ENCODE measurements at places on chromosomes 12 and 14. TPM values are rescaled to one million over a fixed set of nuclear protein-coding genes. Genes with fewer than 3 reads are reported as not detected.

Gene ADAMTS20
- not detected for total RNA-seq

Gene STAC3
- total RNA-seq: 1.2 TPM

Gene PTPRQ
- 0.13 TPM for total RNA-seq

Gene MRPL51
- 280 TPM for total RNA-seq

Gene WIF1
- not detected for total RNA-seq

- no peak for DNase-seq
These were observed 174.0 kb upstream of the DIO2 start for GRCh38 chr14:80385336-80385735.

- DNase-seq: no peak
These were observed 13.7 kb upstream of the ITGA5 start for GRCh38 chr12:54432815-54433164.

- no peak for DNase-seq
These were observed 1.5 kb upstream of the GALNT6 start for GRCh38 chr12:51392556-51393237.

DNA sequence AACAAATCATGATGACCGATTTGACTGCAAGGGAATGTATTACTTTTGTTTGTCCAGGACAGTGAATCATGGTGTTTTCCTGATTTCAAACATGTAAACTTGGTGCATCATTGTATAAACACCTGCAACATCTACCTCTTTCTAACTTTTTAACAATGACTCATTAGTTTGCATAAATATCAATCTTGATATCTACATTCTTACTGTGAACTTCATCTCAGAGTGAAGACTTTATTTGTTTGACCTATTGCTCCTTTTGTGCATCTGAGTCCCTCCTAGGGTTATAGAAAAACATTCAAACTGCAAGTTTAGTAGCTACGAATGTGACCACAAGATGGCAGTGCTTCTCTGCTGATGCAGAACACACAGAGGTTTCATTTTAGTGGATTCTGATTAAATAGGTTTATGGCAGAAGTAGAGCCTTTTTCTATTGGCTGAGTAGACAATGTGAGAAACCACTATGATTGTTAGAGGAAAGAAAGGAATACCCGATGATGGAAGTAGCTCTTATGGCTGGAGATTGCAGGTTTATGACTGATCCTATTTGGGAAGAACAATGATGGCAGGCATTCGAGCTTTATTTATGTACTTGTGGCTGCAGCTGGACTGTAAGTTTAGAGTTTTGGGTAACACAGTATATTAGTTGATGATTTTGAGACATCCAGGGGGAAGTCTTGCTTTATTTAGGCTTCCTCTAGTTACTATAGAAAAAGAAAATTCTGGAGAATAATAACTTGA is 244.2 kb upstream of the OR4E1 start:
- DNase-seq: no peak

GRCh38 chr12:130835436-130835835 is 3.6 kb downstream of the STX2 start:
- DNase-seq: no peak

DNA sequence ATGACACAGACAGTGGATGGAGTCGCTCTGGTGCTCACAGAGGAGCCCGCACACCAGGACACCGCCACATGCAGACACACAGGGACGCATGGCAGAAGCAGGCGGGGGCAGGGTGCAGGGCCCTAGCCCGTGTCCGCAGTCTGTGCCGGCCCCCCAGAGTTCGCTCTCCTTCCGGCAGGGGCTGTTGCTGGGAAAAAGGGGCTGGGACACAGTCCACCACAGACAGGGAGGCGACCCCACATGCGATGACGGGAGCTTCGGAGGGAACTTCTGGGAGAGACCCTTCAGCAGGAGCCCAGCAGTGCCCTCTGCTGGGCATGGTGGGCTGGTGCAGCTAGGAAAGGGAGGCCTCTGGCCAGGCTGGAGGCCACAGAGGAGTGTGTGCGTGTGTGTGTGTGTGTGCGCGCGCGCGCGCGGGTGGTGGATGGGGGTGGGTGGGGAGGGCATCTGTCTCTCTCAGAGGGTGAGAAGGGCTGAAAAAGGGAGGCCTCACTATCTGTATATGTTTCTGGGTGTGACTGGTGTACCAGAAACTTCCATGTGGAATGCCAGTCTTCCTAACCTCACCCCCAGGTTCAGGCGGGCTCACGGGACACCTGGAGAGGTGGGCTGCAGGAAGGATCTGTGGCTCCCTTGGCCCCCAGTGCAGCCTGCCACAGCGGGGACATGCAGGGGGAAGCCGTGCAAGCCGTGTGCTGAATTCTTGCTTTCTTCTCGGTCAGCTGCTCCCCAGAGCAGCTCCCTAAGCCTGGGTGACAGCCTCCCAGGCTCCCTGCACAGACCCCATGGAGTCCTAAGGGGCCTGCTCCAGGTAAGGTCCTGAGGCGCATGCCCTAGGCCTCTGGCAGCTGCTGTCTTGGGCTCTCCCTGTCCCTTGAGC is 60.7 kb downstream of the PLEKHG3 start:
- DNase-seq: peak; percentile 84

- DNase-seq: peak; percentile 93
These were observed 62.3 kb downstream of the FOS start for GRCh38 chr14:75340921-75341320.

- DNase-seq: no peak
These were observed 474 bp upstream of the CIT start for GRCh38 chr12:119877639-119877948.

GRCh38 chr12:118436002-118436730 is 59.8 kb downstream of the SUDS3 start:
- DNase-seq: no peak

- no peak for DNase-seq
These were observed 22.4 kb downstream of the ATF7 start for GRCh38 chr12:53603804-53604203.

DNA sequence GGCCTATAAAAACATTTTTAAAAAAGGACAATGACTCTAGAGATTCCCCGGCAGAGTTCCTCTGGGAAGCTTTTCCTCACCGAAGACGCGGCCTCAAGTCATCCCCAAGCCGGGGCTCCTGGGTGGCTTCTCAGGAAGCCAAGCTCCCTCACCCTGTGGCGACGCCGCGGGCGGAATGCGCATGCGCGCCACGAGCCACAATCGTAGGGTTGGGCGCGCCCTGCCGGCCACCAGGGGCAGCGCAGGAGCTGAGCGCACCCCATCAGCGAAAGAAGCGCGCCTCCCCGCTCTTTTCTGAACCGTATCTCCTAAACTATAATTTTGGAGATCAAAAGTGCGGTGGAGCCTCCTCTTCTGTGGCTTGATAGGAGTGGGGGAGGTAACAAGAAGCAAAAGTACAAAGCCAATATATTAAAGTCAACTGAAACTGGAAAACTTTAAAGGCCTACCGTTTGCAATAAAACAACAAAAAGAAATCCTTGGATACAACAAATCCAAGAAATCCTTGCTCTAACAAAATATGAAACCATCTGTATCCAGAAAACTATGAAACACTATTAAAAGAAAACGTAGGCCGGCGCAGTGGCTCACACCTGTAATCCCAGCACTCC is 17.4 kb upstream of the CHFR start:
- peak; percentile 92 for DNase-seq

GRCh38 chr12:111699-112493 is 45.3 kb downstream of the IQSEC3 start:
- no peak for DNase-seq

GRCh38 chr14:83085136-83085535 is 1551.5 kb upstream of the SEL1L start:
- no peak for DNase-seq

GRCh38 chr14:36773136-36773540 is 111.5 kb downstream of the PAX9 start:
- DNase-seq: no peak

GRCh38 chr12:107525719-107526554 is 159.7 kb upstream of the PWP1 start:
- no peak for DNase-seq

GRCh38 chr12:62693376-62694050 is 226.9 kb downstream of the MON2 start:
- no peak for DNase-seq

DNA sequence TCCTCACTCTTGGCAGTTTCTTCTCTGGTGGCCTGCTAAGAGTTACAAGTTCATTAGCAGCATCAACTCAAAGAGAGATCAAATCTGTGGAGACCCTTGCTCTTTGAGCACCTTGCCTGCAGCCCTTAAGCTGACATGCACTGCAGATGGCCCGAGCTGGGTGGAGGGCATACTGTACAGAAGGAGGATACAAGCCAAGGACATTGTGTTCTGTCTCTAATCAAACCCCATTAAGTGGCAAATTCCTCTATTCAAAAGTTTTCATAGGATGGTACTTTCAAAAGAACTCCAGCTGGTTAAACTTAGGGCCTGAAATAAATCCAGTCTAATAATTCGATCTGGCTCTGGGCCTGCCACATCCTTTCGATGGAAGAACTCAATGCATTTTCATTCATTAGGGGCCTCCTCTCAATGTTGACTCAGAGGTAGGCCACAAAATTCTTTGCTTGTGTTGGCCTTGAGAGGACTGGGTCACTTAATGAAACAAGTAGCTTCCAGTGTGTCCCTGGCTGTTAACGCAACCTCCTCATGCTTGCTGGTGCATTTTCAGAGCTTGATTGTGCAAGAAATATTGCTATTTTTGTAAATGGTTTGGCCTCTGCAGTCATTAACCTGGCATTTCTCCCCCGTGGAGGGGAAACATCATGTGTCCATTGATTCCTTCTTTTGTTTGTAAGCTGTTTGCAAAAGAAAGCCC is 318.2 kb downstream of the NUAK1 start:
- peak; percentile 44 for DNase-seq

DNA sequence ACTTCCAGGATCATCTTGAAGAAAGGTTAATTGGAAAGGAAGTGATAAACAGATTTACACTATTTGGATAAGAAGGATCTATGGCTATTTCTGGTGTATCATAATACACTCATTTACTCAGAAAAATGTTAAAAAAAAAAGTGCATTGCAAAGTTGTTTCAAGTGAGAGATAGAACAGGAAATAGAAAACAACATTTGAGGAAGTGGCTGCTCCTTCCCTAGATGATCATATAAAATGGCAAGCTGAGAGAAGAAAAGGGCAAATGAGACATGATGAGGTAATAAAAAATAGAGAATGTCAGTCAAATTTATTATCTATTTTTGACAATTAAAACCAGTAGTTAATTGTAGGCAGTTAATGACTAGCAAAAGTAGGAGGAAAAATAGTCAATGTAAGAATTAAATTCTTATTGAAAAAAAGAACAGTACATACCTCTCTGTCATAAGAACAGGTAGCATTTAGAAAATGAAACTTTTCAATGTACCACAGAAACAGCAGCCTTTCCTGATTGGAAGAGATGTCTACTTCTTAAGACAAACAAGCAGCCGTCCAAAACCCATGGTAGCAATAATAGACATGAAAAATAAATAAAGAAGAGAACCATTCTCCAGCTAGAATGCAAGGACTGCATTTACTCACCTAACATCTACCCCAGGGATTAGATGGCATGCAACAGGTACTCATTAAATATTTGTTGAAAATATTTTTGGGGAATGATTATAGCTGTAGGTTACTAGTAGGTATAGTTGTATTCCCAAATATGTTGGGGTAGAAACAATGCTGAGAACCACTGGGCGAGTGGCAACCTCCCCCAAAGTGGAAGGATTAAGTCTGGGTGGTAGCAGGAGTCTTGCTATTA is 63.9 kb upstream of the GRIP1 start:
- DNase-seq: no peak

DNA sequence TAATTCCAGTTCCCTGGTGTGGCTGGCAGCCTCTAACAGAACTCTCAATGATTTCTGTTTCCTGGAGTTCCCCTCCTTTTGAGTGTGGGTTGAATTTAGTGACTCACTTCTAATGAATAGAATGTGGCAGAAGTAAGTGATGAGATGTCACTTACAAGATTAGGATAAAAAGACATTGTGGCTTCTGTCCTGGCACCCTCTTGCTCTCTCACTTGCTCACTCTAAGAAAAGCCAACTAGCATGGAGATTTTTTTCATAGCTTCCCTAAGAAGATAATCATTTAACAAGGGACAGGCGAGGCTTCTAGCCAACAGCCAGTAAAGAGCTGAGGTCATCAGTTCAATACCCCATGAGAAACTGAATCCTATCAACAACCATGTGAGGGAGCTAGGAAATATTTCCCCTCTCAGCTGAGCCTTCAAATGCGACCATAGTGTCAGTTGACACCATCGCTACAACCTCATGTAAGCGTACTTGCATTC is 156.7 kb downstream of the TMTC3 start:
- DNase-seq: no peak

- peak; percentile 94 for DNase-seq
These were observed 93.3 kb downstream of the NINJ2 start for GRCh38 chr12:569803-570434.

DNA sequence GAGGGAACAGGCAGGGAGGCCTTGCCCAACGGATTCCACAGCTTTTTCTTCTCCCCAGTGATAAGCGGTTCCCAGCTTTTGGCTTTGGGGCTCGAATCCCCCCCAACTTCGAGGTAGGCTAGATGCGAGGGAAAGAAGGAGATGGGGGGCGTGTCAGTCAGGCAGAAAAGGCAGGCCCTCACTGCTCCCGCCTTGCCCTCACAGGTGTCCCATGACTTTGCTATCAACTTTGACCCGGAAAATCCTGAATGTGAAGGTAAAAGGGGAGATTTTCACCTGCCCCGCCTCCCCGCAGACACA is 4.9 kb downstream of the CPNE6 start:
- no peak for DNase-seq

GRCh38 chr12:67354966-67355365 is 85.8 kb downstream of the CAND1 start:
- no peak for DNase-seq

DNA sequence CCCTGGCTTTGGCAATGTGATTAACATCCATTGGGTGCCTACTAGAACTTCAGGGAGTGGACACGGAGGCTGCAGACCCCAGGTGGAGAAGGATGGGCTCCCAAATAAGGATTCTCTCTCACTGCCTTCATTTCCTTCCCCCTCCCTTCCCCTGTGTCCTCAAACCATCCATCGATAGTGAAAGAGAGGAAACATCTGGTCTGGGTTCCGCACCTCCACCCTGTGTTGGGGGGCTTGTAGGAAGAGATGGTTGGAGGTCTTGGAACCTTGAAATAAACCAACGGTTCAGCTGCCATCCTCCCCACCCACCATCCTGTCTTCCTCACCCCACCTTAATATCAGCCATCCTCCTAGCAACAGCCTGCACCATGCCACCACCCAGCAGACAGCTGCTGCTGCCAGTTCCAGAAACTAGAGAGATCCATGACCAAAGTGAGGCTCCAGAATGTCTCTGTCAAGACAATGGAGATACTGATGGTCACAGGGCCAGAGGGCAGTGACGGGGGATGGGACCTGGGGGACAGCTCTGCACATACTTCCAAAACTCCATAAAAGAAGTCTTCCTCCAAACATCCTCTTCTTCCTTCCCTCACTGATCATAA is 153.1 kb upstream of the CCND2 start:
- DNase-seq: no peak

- no peak for DNase-seq
These were observed 60.4 kb downstream of the MAP4K5 start for GRCh38 chr14:50471838-50472465.
